ENCODE measurements at places on chromosomes 11 and 22. TPM values are rescaled to one million over a fixed set of nuclear protein-coding genes. Genes with fewer than 3 reads are reported as not detected.

DNA sequence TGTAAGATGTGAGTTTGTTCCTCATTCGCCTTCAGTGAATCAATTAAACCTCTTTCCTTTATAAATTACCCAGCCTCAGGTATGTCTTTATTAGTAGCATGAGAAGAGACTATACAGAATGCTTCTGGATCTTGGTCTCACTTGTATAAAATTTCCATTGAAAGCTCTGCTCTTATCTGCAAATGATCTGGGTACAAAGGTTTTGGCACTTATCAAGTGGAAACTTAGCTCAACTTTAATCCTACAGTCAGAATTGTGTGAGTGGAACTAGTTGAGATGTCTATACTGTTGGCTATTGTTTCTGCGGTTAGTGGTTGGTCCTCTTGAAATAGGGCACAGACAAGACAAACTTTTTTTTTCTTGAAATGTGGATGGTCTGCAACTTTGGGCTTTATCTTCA lies 71.2 kb upstream of the CHORDC1 start:
- DNase-seq = no peak

DNA sequence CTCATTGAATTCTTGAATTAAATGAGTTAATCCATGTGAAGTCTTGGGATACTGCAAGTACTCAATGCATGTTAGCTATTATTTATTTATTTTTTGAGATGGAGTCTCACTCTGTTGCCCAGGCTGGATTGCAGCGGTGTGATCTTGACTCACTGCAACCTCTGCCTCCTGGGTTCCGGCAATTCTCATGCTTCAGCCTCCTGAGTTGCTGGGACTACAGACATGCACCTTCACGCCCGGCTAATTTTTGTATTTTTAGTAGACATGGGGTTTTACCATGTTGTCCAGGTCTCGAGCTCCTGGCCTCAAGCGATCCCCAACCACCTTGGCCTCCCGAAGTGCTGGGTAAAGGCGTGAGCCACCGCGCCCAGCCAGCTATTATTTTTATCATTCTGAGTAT lies 9.4 kb downstream of the MMP7 start:
- no peak for DNase-seq

DNA sequence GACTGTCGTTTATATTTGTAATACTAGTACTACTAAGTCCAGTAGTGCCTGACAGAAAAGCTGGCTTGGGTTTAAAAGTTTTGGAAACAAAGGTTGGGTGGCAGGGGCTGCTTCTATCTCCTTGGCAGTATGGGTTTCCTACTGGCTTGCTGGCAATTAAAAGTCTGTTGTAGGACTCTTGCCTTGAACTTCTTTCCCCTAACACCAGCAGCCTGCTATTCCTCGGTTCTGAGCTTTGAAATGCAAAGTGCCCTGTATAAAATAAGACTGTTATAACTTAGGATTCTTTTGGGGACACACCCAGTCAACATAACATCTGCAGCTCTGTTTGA lies 1.3 kb downstream of the RNF169 start:
- no peak for DNase-seq

- DNase-seq = no peak
Observed at GRCh38 chr22:23014250-23014649, 56.1 kb upstream of the GNAZ start.

- DNase-seq = peak; percentile 15
Observed at GRCh38 chr11:41459465-41460401, at the start of gene LRRC4C. Gene LRRC4C (minus strand): TSS chr11:41459652.

DNA sequence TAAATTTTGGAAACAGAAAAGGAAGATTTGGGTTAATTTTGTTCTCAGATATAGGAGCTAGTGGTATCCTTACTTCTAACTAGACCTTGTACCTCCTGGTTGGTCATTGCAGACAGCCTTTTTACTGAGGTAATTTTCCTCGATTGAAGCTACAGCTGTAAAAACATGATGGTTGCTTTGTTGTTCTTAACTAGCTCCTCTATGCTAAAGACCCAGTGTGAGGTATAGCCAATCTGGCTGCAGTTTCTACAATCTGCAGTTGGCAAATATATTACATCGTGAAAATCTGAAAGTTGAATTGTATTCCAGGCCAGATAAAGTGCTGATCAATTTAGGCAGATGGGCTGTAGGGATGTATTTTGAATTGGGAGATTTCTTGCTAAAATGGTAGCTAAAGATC lies 116.5 kb downstream of the AASDHPPT start:
- no peak for DNase-seq

- DNase-seq = peak; percentile 15
Observed at GRCh38 chr11:43830928-43831440, 49.6 kb upstream of the ALKBH3 start.

DNA sequence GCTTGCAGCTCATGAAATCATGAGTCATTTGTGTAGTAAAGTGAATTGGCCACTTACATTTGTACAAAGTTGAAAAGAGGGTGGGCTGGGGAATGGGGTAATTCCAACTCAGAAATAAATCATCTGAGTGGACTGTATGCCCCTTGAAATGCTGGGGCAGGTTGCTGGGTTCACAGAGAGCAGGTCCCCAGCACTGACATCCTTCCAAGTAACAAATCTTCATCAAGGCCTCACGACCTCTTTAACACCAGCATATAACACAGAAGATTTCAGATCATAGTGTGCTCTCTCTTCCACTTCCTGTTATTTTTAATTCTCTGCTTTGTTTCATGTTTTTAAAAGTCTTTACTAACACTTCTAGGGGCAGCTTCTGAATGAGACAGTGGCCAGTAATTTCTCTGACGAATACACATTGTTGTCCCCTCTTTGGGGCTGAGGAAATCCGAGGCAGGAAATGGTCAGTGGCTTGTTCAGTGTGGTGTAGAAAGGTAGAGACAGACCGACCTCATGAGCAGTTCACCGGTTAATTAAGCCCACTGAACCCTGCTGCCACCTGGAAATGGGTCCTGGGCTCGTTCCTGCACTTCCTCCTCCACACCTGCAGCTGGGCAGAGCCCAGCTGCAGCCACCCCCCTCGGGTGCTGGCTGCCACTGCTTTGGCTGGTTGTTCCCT lies 127.7 kb downstream of the MAML2 start:
- DNase-seq = no peak

GRCh38 chr11:3816673-3817072 lies 8.3 kb downstream of the PGAP2 start:
- no peak for DNase-seq

GRCh38 chr11:124756753-124757227 lies 4.7 kb upstream of the VSIG2 start:
- DNase-seq = no peak

GRCh38 chr11:79080551-79080950 lies 360.3 kb downstream of the TENM4 start:
- no peak for DNase-seq

DNA sequence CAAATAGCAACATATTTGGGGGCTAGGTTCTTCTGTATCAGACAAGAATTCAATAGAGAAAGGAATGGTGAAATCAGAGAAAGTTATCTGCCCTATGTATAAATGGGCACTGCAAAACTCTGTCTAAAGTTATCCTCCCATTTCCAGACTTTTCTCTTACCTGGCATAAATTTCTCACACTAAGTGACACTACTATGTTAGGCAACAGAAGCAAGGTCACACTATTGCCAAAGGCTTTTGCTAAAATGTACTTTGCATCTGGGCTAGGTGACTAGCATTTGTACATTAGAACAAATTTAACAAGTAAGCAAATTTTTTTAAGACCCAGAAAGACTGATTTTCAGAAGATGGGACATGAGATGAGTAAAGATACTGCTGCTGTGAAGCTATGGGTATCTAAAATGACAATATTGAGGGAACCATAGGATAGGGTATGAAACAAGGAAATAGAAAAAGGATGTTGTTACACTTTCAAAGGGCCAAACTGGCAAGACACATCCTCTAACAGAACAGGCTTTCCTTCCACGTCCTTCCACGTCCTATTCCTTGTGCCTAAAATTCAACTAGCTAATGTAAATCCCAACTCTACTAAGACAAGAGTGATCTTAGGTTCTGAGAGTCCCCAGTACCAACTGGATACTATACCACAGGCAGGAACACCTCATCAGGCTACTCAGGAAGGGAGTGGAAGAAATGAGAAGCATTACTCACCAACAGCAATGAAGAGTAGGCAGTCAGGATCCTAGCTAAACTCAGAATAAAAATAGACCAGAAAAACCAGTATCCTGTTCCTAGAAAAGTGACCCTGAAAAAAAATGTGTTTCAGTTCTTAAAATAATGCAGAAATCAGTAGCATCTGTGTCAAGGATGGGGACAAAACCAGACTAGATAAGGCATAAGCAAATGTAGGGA lies 22.6 kb downstream of the GDPD4 start:
- no peak for DNase-seq

Gene EXPH5
- polyA plus RNA-seq = 0.92 TPM

DNA sequence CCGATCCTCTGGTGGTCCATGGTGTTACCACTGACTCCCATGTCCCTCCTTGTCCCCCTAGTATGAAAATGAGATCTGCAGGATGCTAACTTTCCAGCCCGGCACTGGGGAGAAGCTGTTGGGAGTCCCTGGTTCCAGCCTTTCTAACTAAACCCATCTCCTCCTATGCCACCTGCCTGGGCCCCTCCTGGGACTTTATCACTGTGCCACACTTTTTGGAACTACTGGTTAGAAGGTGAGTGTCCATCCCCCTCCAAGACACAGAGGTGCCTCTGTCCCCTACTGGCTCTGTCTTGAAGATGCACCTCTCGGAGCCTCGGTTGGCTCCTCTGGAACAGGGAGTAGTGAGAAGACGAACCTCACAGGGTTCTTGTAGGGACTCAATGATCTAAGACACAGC lies at the start of gene RGL4:
Gene RGL4, plus strand, starts transcription at position 301 of the 400 bp plus-strand sequence. CDS start 1,018 bp downstream, outside the sequence.
- DNase-seq = no peak

Gene FJX1
- 4.2 TPM for polyA plus RNA-seq

Gene MMP26
- not detected for polyA plus RNA-seq

GRCh38 chr11:80182901-80183300 lies 742.1 kb upstream of the TENM4 start:
- no peak for DNase-seq

Gene OR4A15
- polyA plus RNA-seq = not detected

DNA sequence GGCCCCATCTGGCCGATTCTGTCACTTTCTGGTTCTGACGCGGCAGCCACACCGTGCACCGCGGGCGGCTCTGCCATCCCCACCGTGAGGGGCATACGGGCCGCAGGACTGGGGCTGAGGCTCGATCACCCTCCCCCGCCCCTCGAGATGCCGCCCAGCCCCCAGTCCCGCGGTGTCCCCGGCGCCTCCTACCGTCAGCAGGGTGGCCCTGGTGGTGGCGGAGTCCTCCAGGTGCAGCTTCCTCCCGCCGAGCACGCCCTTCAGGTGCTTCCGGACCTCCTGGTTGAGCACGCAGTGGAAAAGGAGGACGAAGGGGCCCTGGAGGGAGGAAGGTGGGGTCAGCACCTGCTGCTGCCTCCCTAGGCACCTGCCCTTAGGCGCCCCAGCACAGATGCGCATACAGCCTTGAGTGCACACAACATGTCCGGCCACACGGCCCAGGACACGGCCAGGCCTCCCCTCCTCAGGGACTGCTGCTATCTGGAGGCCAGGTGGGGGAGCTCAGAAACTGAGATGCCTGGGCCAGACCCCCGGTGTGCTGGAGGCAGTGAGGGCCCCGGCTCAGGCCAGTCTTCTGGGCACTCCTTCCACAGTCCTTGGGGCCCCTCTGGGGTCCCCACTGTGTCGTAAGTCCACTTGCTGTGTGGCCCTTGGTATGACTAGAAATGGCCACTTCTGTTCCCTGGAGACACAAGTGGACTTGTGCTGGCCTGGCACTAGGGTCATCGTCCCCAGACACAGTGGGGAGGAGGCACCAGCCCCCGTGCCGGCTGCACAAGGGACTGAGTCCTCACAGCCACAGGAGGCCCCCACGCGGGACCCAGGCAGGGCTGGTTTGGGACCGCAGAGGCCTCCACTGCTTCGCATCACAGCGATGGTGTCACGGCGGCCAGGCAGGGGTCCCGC lies 31.5 kb downstream of the TRMU start:
- DNase-seq = no peak

Gene PNPLA5
- not detected for polyA plus RNA-seq

Gene HBE1
- polyA plus RNA-seq = not detected

DNA sequence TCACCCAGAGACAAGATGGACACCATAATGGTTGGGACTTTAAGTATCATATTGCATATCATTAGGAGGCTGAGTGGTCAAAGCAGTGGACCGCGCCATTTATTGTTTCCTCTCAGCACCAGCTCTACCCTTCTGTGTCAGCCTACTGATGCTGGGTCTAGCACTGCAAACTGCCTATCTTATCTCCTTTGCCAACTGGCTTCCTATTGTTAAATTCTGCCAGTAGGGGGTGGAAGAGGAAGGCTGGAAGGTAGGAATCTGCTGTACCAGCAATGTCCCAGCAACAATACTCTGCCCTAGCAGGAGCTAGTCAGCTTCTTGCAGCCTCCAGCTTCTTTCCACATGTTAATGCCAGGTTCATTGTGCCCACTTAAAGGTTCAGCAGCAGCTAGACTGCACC lies 367.1 kb upstream of the PDGFD start:
- no peak for DNase-seq

Gene EIF3F
- polyA plus RNA-seq = 243 TPM

GRCh38 chr22:22025320-22026156 lies 43.0 kb upstream of the TOP3B start:
- no peak for DNase-seq

- no peak for DNase-seq
Observed at GRCh38 chr11:70570693-70571395, 172.5 kb downstream of the CTTN start.

GRCh38 chr11:70187771-70188170 lies 15.3 kb upstream of the FADD start:
- no peak for DNase-seq

- no peak for DNase-seq
Observed at GRCh38 chr11:107043242-107044006, 25.1 kb upstream of the GUCY1A2 start.

Gene TRAF6
- 2.2 TPM for polyA plus RNA-seq

- no peak for DNase-seq
Observed at GRCh38 chr11:73996161-73996747, 12.6 kb downstream of the UCP3 start.

DNA sequence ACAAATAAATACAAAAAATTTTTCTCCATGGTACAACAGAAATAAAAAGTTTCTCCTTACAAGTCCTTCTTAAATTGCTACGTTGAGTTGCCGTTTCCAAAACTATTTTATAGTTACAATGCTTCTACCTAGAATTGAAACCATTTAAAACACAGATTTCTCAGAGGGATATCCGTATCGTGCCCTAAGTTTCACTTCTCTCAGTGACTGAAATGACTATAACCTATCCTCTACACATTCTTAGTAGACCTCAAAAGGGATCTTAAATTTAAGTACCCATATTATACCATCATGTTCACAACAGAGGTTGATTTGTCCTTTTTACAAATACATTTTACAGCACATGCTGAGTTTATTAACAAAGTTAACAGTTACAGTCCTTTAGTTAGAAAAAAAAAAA lies 44.1 kb downstream of the USP28 start:
- no peak for DNase-seq

Gene RAG2
- not detected for polyA plus RNA-seq

Measured in stomach (tissue), 19 donors.